CD4-positive, alpha-beta T cell (primary cell): ENCODE measurements at places on chromosomes 13 and 19. TPM values are rescaled to one million over a fixed set of nuclear protein-coding genes. Genes with fewer than 3 reads are reported as not detected.

CCNE1 gene
- total RNA-seq, result 5.6 TPM

CGB2 gene
- not detected for total RNA-seq

NPAS1 gene
- total RNA-seq, result 2.1 TPM

CYP4F8 gene
- total RNA-seq, result not detected

PEG3 gene
- 0.06 TPM for total RNA-seq

RUBCNL gene
- total RNA-seq, result 0.36 TPM

FGF21 gene
- not detected for total RNA-seq

DNA sequence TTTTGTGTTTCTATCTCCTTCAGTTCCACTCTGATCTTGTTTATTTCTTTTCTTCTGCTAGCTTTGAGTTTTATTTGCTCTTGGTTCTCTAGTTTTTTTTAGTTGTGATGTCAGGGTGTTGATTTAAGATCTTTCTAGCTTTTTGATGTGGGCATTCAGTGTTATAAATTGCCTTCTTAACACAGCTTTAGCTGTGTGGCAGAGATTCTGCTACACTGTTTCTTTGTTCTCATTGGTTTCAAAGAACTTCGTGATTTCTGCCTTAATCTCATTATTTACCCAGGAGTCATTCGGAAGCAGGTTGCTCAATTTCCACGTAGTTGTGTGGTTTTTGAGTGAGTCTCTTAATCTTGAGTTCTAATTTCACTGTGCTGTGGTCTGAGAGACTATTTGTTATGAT lies 251.7 kb upstream of the HTR2A start:
- DNase-seq, result no peak

DNA sequence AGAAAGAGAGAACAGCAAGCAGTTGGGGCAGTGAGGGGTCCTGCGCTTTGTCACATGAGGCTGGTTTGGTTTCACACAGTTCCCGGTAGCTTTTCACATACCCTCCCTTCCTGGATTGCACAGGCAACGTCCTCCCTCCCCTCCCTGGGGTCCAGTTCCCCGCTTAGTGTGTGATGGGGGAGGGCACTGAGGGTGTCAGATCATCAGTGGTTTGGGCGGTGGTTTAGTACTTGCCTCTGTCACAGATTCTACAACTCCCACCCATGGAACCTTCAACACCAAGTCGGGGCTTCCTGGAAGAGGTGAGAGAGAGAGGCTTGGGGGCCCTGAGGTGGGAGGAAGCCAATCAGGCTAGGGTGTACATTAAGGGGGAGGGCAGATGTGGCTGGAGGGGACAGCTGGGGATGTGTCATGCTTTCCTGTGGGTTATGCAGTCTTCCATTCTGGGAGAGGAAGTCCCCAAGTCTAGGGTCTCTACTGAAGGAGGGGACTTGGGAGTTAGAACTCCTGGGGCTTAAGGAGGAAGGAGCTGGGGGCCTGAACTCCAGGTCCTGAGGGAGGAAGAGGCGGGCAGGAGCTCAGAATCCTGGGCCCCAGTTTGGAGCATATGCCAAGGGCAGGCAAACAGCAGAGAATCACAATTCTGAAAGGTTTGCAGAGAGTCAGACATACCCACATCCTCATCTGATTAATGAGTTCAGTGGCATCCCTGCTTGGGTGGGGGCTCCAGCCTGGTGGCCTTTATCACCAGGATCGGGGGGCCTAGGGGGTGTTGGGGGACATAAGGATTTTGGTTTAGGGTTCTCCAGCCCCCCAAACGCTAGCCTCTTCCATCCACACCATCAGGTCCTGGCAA lies at the start of gene NKG7:
Gene NKG7, minus strand, starts transcription at position 6 of the 856 bp plus-strand sequence. CDS start 119 bp downstream, outside the sequence.
- DNase-seq, result no peak

- DNase-seq, result no peak
Measured at GRCh38 chr19:45981350-45981749, 7.7 kb upstream of the NOVA2 start.

- peak; percentile 68 for DNase-seq
Measured at GRCh38 chr19:18940769-18941627, at the start of gene HOMER3. Gene HOMER3 (minus strand): TSS chr19:18941217. CDS start chr19:18938982, 2,235 bp downstream.

GRCh38 chr19:30325676-30326392 lies 46.4 kb upstream of the ZNF536 start:
- no peak for DNase-seq
